ENCODE measurements at places on chromosomes 13 and 19.

DNA sequence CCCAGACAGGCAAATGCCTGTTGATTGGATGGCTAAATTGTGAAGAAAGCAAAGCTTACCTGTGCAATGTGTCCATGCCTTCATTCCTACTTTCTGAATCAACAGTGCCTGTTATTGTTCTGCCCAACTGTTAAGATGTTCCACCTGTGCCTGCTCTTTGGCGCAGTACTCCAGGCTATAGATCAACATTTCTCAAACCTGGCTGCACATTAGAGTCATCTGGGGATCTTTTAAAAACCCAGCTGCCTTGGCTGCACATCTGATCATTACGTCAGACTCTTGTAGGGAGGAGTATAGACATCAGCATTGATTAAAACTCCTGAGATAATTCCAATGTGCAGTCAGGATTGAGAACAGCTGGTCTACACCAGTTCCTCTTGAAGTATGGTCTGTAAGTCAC lies 16.2 kb upstream of the CPB2 start:
- DNase-seq, result no peak

DNA sequence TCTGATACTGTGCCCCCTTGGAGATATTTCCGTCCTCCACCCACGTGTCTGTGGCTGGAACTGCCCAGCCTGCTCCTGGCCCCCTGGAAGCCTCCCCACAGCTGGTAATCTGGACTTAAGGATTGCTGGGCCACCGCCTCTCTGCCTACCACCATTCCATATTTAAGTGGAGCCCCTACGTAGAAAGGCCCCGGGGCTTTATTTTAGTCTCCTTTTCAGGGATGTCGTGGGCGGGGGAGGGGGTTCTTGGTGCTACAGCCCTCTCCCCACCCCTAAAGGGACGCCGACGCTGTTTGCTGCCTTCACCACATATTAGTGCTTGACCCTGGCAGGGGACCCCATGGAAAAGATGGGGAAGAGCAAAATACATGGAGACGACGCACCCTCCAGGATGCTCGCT lies 2.7 kb upstream of the NOP53 start:
- DNase-seq, result no peak

- no peak for DNase-seq
These were observed 93.5 kb downstream of the DACH1 start for GRCh38 chr13:71773531-71773930.

- DNase-seq, result no peak
These were observed 16.1 kb upstream of the LMO7 start for GRCh38 chr13:75620020-75620419.

DNA sequence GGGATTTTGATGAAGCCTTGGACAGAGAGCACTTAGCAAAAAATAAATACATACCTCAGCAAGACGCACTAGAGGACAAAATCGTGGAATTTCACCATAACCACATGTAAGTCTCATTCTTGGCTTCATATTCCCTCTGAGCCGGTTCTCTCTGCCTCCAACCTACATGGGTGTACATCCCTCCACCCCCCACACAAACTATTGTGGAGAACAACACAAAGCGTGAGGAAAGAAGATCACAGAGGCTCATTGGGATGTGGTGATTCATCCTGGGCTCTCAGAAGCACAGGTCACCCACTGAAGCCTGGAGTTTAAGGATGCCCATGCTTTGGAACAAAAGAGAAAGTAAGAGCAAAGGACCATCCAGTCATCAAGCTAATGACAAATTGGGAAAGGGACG lies 192.2 kb downstream of the STK24 start:
- no peak for DNase-seq
